ENCODE measurements at places on chromosomes 1 and 21.

DNA sequence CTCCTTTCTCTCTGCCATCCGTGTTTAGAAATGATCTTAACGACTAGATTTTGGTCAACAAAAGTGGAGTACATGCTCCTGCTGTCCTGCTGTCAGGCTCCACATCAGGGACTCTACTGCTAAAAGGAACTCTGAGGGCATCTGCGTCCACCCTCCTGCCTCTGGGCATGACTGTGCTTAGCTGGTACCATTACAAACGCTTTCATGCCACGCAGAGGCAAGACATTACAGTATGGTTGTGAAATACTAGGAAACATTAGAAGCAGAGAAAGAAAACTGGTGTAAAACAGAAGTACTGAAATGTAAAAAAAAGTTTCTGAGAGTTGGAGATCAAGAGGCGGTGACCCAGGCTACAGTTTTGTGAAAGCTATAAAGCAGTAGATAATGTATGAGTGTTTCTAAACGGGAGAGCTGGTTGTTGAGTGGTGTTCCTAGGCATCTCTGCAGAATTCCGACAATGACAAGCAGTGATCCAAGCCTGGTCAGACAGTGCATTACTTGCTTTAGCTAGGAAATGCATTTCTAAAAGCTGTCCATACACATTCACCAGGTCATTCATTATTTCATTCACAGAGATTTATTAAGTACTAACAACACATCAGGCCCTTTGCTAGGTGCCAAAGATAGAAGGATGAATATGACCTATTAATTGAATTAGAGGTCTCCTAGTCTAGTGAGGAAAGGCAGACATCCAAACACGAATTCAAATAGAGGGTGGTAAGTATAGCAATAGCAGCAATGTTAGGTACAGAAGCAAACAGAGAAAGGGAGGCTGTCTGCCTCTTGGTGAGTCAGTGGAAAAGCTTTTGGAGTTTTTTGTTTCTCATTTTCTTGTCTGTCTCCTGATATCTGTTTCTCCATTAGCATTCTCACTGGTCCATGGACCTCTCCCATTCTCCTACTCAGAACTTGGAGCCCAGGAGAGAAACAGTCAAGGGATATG, 401.9 kb downstream of the LMO4 start:
- no peak for DNase-seq

DNA sequence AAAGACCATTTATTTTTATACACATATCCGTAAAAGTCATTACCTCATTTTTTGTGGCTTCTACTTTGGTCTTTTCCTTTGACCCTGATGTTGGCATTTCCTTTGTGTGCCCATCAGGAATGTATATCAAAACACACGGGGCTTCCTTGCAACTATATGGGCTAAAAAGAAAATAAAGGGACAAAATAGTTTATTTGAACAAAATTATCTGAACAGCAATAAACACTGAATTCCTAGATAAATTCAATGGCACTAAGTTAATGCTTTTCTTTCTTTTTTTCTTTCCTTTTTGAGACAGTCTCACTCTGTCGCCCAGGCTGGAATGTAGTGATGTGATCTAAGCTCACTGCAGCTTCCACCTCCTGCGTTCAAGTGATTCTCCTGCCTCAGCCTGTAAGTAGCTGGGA, 45.2 kb downstream of the EPRS1 start:
- DNase-seq, result peak; percentile 6

DNA sequence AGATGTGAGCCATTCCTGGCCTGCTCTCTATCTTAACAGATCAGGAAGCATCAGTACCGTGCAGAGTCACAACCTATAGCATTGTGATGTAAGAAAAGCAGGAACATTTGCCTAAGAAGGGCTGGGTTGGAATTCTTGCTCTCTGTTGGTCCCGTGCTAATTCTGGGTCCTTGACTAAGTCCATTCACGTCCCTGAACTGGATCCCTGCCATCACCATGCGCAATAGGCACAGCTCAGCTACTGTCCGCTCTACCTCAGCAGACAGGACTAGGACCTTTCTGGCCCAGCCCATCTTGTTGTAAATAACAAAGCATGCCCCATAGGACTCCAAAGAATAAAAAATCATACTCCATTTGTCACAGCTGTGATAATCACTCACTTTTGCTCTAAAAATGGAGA, 175.0 kb downstream of the RGS7 start:
- DNase-seq, result no peak

DNA sequence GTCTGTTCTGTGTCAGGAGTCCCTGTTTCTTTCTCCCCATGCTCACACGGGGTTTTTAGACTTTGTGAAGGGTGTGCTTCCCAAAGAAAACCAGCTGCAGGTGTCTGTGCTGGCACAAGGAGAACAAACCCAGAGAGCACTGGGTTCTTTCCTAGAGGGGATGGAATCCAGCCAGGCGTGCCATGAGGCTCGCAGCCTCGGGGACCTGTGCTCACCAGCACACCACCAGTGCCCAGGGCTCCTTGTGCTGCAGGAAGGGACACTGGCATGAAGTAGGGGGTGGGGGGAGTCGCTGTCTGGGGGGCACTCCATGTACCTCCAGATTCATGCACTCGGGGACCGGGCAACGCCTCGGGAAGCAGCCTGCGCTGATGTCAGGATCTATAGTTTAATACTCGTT, 57.9 kb downstream of the AGPAT3 start:
- no peak for DNase-seq

DNA sequence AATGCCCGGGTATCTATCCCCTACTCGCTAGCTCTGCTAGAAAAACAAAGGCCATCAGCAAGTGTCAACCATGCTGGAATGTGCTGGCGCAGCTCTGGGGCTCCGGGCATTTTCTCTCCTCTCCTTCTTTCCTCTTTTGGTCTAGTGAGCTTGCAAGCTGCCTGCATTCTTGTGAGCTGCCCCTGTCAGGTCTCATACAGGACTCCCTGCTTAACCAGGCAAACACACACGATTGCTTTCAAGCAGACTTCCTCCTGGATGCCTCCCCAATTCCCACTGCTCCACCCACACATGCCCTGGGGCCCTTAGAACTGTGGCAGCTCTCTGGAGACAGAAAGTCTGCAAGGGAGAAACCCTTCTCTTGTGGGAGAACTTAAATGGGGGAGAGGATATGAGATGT, 35.7 kb upstream of the SUCO start:
- DNase-seq, result peak; percentile 68

DNA sequence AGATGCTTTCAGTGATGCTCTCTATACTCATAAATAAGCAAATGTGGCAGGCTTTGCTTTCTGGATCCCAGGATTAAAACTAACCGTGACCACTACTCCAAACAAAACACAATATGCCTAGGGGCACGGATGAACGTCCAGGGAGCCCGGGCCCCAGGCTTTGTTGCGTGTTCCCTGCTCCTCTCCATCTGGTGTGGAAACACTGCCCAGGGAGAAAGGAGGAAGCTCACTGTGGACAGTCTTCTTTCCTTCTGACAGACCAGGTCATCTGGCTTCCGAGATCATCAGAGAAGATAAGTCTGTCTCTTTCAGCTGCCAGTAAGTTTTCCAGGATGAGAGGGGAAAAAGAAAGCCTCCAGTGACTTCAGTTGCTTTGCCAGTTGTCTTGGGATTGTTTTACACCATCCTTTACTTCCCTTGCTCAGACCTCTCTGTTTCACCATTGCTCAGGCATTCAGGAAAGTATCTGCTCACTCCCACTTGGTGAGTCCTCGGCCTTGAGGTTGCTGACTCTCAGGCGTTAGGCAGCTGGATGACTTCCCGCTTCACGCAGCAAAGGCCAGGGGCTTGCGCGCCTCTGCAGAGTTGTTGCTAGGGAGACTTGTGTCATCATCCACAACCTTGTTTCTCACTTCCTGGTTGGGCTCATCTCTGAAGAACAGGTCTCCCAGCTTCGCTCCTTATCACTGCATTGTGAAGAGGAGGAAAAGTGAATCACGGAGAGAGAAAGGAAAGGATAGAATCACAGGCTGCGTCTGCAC, 20.6 kb upstream of the PGD start:
- no peak for DNase-seq

DNA sequence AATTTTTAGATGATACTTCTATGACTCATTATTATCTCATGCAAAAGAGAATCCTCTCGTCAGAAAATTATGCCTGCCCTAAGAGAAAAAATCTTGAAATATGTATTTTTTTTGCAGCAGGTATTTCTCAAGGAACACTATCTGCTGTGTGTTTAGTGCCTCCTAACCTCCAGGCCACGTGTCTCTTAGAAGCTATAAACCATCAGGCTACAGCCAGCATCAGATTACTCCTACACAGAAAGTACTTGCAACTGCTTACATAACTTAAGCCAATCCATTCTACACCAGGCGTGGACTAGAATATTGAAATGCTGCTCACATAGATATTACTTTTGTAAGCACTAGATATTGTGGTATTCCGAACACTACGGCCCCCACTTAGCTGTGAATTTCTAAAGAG, 933.4 kb downstream of the PLA2G4A start:
- DNase-seq, result no peak

GRCh38 chr1:177426497-177426896, 255.7 kb downstream of the BRINP2 start:
- DNase-seq, result no peak

GRCh38 chr1:209420276-209420675, 163.2 kb upstream of the CAMK1G start:
- no peak for DNase-seq

DNA sequence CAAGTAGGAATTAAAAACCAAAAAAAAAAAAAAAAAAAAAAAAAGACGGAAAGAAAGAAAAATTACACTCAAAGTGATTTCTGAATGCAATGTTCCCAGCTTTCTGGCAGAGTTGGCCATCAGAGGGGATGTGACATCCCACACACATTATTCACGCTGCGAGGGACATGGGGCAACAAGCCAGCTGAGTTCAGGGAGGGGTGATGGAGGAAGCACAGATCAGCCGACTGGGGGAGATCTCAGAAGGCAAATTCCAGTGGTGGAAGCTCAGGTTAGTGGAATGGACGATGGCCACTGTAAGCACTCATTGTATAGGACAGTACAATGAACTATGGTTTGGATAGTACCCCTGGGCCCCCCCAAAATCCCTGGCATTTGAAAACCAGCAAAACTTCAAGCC, 311.9 kb downstream of the PCP4 start:
- no peak for DNase-seq

GRCh38 chr21:26851109-26851944, 6.1 kb upstream of the ADAMTS1 start:
- no peak for DNase-seq

DNA sequence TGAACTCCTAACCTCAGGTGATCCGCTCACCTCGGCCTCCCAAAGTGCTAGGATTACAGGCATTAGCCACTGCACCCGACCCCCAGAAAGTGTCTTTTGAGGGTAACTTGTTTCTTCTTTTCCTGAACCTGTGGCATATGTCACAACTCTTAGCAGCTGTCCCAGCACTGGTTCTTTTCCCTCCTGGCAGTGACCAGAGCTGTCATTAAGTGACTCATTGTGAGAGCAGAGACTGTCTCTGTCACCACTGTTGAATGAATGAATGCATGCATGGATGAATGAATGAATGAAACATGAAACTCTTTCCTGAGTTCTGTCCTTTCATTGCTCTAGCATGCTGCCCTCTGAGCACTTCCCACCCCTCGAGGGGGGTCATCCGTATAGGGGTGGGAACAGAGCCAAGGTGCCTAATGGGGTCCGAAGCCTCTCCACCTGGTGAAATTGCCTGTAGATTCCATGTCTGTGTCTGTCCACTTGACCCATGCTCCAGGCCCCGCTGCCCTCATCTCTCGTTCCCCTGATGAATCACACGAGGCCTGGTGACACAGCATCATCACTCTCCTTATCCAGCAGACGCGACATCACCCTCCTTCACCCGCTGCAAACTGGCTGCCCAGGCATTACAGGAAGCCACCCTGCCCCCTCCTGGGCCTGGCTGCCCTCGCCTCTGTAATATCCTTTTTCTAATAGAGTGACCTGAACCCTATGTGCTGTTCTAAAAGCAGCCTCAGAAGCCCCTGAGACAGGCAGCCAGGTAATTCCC, 75.0 kb downstream of the IGSF21 start:
- DNase-seq, result no peak

GRCh38 chr1:43315963-43316737, 15.4 kb downstream of the TIE1 start:
- no peak for DNase-seq

GRCh38 chr1:183273300-183273699, 87.2 kb downstream of the LAMC2 start:
- peak; percentile 4 for DNase-seq

GRCh38 chr21:41460578-41461527, 34.8 kb downstream of the MX1 start:
- peak; percentile 63 for DNase-seq

DNA sequence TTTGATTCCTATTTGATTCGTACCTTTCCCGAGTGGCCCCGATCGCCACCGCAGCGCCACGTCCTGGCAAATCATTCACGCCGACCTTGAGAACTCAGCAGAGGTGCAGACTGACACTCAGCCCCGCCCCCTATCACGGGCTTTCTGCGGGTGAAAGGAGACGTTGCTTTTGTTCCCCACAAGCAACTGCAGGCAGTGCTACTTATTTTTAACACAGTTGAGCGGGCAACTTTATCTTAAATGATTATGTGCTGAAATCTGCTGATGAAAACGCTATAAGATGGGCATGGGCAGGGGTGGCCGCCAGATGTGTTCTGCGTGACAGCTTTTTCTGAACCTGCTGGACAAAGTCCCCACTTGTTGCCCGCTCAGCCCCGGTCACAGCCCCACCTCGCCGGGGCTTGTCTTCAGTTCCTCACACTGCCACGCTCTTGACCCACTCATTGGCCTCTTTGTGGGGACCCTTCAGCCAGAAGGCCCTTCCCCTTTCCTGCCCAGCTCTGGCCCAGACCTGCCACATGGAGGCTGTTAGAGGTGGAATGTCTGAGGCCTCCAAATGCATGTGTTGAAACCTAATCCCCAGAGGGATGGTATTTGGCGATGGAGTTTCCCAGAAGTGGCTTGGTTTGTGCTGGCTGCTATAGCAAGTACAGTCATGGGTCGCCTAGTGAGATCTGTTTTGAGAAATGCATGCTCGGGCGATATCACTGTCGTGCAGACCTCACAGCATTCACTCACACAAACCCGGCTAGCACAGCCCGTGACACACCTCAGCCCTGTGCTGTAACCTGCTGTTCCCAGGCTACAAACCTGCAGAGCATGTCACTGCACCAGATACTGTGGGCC, 15.7 kb upstream of the PDXK start:
- no peak for DNase-seq

DNA sequence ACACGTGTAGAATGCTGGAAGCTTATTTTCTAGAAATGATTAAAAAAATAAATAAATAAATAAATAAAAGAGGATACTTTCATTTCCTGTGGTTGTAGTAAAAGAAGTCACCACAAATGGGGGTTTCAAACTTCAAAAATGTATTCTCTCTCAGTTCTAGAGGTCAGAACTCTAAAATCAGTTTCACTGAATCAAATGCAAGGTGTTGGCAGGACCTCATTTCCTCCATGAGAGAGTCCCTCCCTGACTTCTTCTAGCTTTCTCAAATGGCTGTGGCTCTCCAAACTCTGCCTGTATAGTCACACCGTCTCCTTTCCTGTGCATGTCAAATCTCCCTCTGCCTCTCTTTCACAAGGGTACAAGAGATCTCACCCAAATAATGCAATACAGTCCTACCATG, 312.6 kb upstream of the CXADR start:
- no peak for DNase-seq

- DNase-seq, result peak; percentile 3
Observed at GRCh38 chr1:76640092-76640491, 227.2 kb upstream of the ST6GALNAC5 start.

All from amniotic stem cell (primary cell).